NCI-H460 (cell line): ENCODE measurements at places on chromosomes 12 and 14. TPM values are rescaled to one million over a fixed set of nuclear protein-coding genes. Genes with fewer than 3 reads are reported as not detected.

The NGB gene
- total RNA-seq: not detected in 2 replicates

The TEX52 gene
- total RNA-seq: not detected in 2 replicates

The IRAK3 gene
- total RNA-seq: 0.89 TPM in 2 replicates

The ATL1 gene
- total RNA-seq: 2.4 and 2.7 TPM in 2 replicates

The EIF2B1 gene
- 36.4 and 42.8 TPM in 2 replicates for total RNA-seq

DNA sequence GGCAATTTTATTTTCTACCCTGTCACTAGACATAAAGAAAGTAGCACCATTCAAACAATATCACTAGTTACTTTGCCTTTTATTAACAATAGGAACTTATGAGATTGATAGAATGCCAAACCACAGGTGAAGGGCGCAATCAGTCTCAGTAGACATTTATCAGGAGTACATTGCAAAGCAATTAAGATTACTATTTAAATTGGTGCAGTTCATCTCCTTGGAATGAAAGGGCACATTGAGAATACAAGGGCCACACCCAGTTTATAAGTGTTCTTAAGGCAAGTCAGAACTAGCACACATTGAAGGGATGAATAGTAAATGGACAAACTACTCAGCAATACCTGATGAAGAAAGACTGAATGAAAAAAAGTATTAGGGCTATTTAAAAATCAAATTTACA is 601.4 kb downstream of the C12orf50 start:
- DNase-seq: no peak

DNA sequence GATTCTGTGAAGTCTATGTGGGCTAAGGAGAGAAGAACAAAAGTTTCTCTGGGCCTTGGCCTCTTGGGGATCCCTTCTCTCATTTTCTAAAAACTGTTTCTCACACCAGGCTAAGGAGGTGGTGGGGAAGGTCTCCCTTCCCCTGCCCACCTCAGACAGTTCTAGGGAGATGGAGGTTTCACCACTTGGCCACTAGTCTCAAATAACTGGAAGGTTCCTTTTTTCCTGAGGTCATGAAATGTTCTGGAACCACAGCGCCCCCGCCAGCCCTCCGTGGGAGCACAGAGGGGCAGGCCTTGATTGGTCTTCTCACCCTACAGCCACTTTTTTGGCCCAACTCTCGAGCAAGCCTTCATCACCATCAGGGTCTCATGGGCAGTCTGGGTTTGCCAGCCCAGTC is 12.6 kb downstream of the C12orf43 start:
- DNase-seq: no peak

- no peak for DNase-seq
Observed at GRCh38 chr14:51682411-51682810, 30.7 kb downstream of the FRMD6 start.

DNA sequence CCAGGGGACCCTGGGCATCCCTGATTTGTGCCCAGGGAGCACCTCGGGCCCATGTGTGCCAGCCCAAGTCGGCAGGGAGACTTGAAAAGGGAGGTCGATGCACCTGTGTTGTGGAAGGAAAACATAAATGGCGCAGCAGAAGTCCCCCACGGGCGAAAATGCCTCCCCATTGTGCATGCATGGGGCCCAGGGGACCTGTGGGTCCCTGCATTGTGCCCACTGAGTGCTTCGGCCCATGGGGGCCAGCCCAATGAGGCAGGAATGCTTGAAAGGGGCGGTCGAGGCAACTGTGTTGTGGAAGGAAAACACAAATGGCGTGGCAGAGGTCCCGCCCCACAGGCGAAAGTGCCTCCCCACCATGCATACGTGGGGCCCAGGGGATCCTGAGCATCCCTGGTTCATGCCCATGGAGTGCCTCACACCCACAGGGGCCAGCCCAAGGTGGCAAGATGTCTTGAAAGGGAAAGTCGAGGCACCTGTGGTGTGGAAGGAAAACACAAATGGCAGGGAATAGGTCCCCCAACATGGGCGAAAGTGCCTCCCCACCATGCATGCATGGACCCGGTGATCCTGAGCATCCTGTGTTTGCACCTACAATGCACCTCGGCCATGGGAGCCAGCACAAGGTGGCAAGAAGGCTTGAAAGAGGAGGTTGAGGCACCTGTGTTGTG is 368.0 kb downstream of the ALG10 start:
- no peak for DNase-seq

DNA sequence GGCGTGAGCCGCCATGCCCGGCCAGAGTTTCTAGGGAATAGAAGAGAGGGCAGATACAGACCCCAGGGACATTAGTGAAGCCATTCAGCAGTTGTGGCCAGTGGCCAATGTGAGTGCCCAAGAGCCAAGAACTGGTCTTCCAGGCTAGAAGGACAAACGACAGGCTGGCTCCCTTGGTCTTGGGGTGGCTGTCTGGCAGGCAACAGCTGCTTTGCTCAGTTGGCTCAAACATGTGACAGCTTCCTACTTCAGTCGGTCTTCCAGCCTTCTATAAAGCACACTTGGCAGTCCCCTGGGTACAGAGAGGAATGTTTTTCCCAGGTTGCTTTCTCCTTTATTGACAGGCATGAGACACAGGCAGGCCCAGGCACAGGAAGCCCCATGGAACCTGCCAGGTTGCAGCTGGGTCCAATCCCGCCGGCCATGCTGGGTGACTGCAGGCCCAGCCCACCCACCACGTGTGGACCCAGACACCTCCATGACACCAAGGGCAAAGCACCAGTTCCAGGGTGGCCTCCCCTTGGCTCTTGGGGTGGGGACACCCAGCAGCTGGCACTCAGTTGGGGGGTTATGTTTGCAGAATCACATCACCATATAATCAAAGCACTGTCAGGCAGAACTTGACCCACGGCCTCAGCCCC is 15.4 kb downstream of the CHGA start:
- no peak for DNase-seq

DNA sequence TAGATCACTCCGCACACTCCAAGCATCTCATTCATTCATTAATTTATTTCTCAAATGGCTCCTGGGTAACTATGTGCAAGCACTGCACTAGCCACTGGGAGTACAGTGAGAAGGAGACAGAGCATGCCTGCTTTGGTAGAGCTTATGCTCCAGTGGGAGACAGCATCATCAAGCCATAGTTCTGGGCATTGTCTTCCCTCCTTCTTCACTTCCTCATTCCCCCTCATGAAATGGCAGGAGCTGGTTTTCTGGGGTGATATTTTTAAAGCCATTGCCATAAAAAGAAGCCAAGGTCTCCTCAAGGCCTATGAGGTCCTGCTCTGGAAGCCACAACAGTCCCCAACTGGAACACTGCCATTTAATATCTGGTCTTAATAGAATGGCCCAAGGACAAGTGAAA is 20.2 kb upstream of the RIC8B start:
- no peak for DNase-seq

DNA sequence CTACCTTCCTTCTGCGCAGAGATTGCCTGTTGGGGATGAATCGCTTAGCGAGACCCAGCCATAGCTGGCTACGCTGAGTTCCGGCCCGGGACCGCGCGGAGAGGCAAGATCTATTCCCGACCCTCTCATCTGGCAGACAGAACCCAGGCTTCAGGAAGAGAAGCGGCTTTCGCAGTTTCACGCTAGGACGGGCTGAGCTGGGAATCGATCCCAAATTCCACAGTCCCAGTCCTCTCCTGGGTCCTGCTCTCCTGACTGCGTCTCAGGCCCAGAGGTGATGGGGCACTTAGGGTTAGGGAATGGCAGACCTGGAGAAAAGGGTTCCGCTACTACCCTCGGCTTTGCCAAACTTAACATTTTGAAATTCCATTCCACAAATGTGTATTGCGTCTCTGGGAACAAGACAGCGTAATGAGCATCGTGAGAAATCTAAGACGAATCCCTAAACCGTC is 2.8 kb downstream of the PTPN21 start:
- no peak for DNase-seq

DNA sequence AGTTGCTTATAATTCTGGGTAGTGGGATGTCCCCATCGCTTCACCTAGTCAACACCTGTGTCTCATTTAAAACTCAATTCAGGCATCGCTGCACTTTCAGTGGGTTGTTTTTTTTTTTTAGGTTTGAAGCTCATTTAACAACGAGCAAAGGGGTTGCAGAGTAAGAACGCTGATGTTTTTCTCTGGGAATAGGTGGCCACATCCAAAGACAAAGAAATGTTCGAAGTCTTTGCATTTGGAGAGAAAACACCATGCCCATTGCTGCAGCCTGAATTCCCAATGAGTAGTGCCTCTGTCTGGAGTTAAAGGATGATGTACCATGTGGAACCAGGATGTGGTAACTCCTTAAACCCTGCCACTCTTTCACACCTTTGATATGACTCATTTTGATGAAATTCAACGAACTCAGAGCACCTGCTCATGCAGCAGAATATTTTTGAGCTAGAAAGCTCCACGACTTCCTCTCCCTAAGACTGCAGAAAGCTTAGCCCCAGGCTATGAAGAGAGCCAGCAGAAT is 35.1 kb upstream of the BATF start:
- DNase-seq: no peak

DNA sequence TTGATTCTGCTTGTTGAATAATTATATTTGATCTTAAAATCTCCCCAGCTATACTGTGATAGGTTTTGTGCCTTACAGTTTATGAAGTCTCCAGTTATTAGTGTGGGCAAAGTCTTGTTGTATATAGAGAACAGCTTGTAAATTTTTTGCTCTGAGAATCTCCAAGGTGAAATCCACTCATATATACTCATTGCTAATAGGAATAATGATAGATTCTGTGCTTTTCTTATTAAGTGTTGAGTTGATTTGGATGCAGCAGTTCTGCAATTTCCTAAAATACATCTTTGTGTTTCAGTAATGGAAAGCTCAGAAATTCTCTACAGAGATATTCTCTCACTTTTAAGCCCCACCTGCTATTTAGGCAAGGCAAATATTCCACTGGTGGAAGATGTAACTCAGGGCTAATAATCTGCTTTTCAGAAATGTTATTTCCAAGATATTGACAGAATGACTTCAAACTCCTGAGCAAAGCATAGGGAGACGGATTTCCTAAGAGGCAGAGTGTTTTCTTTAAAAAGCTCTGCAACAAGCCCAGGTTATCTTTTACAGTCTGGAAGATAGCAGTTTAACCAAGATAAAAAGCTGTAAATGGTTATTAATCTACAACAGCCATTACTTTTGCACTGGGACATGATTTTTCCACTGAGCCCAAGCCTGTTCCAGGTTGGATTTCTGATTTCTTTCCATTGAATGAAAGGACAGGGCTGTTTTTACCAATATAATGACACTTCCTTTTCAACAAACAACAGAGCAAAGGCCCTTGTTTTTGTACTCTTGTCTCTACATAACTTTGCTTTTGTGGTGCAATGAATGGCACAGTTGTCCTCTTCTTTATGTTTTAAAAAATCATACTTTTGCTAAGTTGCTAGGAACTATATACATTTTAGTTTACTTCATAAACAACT is 239.9 kb upstream of the ATP2B1 start:
- peak; percentile 25 for DNase-seq

DNA sequence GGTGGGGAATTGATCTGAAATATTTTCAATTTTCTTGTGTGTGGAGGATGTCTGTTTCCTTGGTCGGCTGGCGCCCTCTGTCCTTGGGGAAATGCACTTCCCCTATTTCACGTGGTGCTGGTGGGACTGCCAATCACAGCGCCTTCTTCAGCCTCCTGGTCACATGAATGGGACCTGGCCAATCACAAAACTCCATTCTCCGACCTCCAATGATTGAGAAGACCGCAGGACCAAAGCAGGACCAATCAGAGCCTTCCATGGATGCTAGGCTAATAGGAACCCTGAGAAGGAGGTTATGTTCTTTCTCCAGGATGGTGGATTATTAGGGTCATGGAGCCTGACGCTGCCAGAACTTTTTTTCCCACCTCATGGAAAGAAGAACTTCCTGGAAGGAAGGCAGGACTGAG is 188.7 kb downstream of the TTC8 start:
- DNase-seq: peak; percentile 33

DNA sequence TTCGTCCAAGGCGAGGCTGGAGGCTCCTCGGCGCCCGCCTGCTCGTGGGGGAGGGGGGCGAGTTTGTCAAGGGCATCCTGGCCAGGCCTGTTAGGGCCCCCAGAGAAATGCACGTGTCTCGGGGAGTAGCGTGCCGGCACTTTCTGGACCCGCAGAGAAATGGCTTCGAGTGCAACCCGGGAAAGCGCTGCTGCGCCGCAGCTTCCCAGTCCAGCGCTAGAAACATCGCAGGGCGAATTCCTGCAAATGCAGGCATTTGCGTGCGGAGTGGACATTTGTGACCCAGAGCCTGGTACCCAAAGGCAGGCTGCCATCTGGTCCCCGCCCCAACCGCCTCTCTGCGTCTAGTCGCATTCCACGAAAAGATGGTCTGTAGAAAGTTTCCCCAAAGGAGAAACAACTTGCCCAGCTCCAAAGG is 756 bp downstream of the LGR5 start:
- no peak for DNase-seq

DNA sequence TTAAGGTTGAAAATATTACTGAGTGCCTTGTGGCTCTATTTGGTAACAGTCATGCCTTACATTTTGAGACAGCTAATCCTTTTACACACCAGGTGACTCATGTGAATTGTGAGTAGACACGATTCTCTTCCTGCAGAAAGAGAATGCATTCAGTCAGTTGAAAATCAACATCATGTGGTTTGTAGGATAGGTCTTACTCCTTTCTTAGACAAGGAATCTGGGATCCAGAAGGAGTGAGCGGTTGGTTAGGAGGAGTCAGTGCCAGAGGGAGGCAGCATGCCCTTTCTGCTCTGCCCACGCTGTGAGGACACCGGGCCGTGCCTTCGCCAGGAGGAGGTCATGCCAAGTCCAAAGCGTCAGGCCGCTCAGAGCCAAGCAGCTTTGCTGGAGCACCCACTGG is 47.6 kb downstream of the TRAF3 start:
- no peak for DNase-seq

DNA sequence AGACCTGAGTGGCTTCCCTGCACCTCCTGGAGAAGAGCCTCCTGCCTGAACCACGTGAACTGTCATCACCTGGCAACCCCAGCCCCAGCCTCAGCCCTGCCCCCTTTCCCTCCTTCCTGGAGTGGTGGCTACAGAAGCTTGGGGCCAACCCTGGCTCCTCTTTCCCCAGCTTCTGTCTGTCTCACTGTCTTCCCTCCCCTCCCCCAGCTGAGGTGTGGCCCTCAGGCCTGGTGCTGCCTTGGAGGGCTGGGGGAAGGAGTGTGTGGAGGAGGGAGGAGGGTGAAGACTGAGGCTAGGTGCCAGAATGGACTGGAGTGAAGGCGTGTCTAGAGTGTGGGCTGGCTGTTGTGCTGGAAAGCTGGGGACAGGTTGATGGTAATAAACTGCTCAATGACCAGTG is 9.7 kb downstream of the NFATC4 start:
- DNase-seq: no peak

DNA sequence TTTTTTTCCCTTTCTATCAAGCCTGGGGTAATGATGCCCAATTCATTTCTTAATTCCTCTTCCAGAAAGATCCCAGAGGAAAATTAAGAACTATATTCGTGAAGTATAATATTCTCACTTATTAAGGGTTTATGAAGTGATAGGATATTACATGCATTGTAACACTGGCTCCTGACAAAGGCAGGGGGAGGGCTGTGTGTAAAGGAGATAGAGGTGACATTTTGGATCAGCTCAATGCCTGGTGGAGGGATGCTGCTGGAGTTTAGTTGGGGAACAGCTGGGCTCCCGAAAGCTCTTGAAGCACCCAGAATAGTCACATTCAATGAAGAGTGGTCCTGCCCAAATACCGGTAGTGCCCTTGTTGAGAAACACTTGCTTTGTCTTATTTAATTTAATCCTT is 774 bp downstream of the SERPINA11 start:
- no peak for DNase-seq
